Activated CD8-positive, alpha-beta memory T cell treated with anti-CD3 and anti-CD28 coated beads, Interleukin-2, amount 50 U/mL, for 48 hours (primary cell): ENCODE measurements at places on chromosomes 11 and 22.

DNA sequence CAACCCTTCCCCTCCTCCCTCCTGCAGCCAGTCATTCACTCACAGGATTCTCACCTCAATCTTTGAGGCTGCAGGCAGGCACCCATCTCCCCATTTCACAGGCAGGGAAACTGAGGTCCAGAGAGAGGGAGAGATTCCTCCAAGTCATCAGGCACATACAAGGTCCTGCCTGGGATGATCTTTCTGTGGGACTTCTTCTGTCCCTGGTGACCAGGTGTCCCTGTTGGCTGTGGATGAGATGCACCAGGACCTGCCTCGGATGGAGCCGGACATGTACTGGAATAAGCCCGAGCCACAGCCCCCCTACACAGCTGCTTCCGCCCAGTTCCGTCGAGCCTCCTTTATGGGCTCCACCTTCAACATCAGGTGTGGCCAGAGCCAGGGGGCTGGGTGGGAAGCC, 7.8 kb downstream of the FTH1 start:
- peak; percentile 32 for DNase-seq

DNA sequence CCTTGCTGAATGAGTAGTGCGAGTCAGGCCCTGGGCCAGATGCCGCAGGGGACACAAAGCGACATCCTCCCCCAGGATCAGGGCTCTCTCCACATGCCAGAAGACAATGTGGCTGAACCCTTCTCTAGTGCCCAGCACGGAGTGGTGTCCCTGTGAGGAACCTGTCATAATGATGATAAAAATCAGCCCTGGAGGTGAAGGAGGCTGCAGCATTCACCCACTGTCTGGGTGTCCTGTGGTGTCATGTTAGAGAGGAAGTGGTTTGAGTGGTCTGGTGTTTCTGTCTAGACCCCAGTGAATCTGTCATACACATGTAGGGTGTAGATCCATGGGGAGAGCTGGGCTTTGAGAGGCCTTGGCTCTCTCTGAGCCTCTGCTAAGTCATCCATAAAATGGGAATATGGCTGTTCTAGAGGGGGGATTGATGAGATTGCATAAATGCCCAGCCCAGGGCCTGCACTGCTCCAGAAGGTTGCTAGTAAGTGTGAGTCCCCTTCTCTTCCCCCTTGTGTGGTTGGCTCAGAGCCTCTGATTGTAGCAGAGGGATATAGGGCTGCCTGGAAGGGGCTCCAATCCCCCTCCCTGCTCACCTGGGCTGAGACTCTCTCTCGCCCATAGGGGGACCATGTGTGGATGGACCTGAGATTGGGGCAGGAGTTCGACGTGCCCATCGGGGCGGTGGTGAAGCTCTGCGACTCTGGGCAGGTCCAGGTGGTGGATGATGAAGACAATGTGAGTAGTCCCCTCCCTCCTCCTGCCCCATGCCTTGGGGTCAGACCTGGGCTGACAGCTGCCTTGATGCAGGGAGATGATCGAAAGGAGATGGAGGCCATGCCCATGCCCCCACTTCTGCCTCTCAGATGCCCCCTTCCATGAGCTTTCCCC, 14.3 kb downstream of the MYO7A start:
- DNase-seq, result no peak

DNA sequence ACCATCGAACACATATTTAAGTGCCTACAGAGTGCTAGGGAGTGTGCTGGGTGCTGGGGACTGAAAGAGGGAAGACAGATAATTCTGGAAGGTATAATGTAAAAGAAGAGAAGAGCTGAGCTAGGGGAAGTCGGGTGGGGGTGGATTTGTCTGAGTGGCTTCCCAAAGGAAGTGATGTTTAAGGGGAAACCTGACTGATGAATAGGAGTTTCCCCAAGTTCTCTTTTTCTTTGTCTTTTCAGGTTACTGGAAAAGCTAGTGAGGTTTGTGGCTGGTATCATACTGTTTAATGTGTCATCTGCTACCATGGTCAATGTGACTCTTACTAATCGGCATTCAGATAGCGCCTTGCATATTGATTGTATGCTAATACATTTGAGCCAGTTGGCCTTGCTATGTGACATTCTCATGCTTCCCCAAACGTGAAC, 151.6 kb upstream of the MTMR2 start:
- DNase-seq, result no peak

DNA sequence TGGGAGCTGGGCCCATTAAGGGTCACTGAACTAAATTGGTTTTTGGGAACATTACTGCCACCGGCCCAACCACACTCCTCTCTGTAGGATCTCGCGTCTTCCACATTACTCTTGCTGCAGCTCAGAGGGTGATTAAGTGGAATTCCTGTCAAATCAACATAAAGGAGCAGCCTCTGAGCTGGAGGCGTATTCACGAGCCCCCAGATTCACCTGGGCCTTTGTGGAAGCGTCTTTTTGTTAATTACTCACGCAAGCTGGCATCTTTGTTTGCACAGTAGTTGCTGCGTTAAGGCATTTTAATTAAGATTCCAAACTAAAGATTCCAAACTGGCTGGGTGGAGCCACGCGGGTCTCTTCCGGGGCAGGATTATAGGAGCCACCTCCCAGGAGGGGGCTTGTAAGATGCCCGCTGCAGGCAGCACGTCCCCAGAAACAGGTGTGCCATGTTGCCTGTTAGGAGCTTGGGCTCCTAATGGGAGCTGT, 21.5 kb upstream of the RFPL3 start:
- DNase-seq, result peak; percentile 23

DNA sequence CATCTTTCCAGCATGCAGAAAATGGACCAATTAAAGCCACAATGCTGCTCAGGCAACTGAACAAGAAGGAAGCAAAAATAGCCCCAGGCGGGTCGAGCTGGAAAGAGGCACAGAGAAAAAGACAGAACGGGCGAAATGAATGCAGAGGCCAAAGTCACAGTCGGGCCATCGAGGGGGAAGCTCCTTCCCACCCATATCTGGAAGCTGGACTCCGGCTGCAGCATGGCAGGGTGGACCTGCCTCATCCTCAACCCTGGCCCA, 58.6 kb upstream of the PRDM11 start:
- DNase-seq, result no peak

DNA sequence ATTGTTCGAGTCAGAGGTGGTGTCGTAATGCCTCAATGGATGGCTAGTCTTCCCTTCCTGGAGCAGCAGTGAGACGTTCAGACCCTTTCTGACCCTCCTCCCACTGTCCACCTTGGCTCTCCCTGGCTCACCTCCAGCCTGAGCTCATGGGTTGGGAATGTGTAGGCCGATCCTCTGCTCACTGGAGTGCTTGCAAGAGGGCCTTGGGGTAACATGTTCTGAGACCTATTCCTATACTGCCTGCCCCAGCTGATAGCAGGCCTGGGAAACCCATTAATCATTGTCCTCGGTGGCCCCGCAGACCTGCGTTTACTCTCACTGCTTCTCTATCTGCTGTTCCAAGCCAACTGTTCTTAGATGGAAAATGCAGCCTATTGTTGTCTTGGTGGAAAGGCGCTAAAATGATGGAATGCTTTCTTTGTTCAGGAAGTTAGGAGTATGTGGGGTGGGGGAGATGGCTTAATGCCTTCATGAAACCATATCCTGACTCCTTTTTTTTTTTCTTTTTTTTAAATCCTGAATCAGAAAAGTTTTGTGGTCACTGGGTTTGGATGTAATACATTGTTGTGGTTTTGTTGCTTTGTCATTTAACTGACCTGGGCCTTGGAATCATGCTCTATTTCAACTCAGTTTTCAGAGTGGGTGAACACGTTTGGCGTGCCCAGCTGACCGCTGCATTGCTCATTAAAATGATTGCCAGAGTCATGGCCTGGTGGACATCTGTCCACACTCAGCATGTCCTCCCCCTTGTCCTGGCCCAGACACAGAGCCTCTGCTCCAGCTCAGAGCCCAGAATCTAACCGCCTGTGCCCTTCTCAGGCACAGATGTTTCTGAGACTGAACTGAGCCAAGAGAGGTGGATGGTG, 72.5 kb downstream of the MICAL2 start:
- no peak for DNase-seq

- no peak for DNase-seq
Measured at GRCh38 chr11:77789731-77790476, 30.6 kb downstream of the RSF1 start.

DNA sequence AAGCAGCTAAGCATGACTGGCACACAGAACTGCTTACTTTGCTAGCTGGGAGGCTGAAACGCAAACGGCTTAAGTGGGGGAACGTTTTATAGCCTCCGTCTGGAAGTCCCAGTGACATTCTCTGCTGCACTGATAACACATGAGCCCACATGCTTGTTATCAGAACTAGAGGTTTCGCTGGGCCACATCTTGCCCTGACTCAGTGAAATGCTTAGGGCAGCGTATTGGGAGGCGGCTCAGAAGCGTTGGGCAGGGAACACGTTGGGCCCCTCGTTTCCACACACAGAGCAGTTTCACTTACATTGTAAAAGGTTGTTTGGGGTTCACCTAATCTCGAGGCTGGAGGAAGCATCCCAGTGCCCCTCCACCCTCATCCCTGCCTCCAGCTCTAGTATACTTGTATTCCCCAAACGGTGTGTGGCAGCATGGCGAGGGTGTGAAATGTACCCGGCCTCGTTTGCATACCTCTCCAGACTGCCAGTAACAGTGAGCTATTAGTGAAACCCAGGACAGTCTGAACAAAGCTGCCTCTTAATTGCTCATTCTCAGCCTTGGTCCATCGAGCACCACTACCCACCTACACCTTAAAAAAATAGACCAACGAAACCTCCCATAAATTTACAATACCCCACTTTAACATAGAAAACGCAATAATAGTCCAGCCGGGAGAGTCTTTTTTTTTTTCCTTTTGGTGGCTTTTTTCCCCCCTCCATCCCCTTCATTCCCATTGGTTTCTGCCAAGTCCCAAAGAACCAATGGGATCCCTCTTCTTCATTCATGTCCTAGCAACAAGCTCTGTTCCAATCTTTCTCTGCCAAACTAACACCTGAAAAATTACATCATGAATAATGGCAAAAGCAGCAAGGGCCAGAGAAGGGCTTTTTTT, 218.8 kb upstream of the SORL1-AS1 start:
- DNase-seq, result no peak

GRCh38 chr22:47571616-47572015, 809.2 kb downstream of the TBC1D22A start:
- peak; percentile 32 for DNase-seq

DNA sequence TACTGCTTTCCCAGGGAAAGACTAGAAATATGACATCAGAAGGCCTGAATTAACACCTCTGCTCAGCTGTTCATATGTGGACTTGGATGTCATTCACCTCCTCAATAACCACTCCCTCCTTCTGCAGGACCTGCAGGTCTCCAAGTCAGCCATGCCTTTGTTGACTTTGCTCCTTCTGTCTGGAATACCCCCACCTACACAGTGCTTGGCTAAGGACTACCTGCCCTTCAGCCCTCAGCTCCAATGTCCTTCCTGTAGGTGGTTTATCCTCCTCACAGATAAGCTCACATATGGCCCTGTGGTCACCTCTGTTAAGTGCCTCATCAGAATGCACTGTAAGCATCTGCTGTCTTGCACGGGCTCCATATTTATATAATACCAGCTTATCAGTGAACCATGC, 26.4 kb upstream of the FAT3 start:
- no peak for DNase-seq

- no peak for DNase-seq
Measured at GRCh38 chr11:130581646-130582045, 133.2 kb downstream of the ADAMTS15 start.
